ENCODE measurements at places on chromosomes 2 and 18. TPM values are rescaled to one million over a fixed set of nuclear protein-coding genes. Genes with fewer than 3 reads are reported as not detected.

The BMP10 gene
- polyA plus RNA-seq: not detected

The GRB14 gene
- 51.7 TPM for polyA plus RNA-seq

The CCDC102B gene
- polyA plus RNA-seq: 8.2 TPM

The REG3G gene
- polyA plus RNA-seq: not detected

The ITPRIPL1 gene
- polyA plus RNA-seq: 4.8 TPM

The CLK1 gene
- polyA plus RNA-seq: 273 TPM

The PLCD4 gene
- 7.3 TPM for polyA plus RNA-seq

The IL36A gene
- polyA plus RNA-seq: not detected

The COLEC12 gene
- polyA plus RNA-seq: 29.9 TPM

The ZAP70 gene
- polyA plus RNA-seq: 2.9 TPM

Measured in left renal cortex interstitium (tissue), 4 donors.